ENCODE measurements at places on chromosomes 4 and X. TPM values are rescaled to one million over a fixed set of nuclear protein-coding genes. Genes with fewer than 3 reads are reported as not detected.

DNA sequence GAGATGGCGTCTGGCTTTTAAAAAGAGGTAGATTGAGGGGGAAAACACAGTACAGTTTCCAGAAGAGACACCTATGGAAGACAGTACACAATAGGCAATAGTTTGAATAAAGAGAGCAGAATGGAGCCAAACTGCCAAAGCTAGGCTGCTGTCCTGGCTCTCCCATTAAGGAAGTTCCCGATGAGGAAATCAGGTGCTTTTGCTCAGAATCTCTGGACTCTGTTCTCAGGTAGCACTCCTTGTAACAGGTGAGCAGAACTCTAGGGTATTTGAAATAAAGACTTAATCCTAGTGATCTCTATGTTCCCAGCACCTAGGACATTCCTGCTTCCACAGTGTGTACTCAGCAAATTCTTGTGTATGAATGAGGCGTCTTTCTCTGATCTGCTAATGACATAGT lies 1.6 kb downstream of the EGF start:
- H3K4me3 ChIP-seq = no peak overlapping the region
- no peaks in the 10 kb centered on the region for H3K36me3 ChIP-seq
- DNase-seq = no peak
- no peaks in the 10 kb centered on the region for H3K27me3 ChIP-seq
- peaks cover 13% of the 10 kb centered on the region for H3K4me1 ChIP-seq
- no peak overlapping the region for H3K27ac ChIP-seq

- no peaks in the 10 kb centered on the region for H3K27me3 ChIP-seq
- no peak for DNase-seq
- H3K4me3 ChIP-seq = no peak overlapping the region
- H3K27ac ChIP-seq = no peak overlapping the region
- H3K4me1 ChIP-seq = no peaks in the 10 kb centered on the region
These were observed 1015.7 kb downstream of the DMD start for GRCh38 chrX:32195611-32196010.

GRCh38 chr4:180558427-180558826 lies 1684.8 kb upstream of the TENM3 start:
- no peaks in the 10 kb centered on the region for H3K4me1 ChIP-seq
- no peaks in the 10 kb centered on the region for H3K36me3 ChIP-seq
- no peaks in the 10 kb centered on the region for H3K27me3 ChIP-seq
- DNase-seq = no peak
- H3K27ac ChIP-seq = no peak overlapping the region

LARP7 gene
- total RNA-seq = 37.0 TPM

SRPX gene
- total RNA-seq = 2.8 TPM

DNA sequence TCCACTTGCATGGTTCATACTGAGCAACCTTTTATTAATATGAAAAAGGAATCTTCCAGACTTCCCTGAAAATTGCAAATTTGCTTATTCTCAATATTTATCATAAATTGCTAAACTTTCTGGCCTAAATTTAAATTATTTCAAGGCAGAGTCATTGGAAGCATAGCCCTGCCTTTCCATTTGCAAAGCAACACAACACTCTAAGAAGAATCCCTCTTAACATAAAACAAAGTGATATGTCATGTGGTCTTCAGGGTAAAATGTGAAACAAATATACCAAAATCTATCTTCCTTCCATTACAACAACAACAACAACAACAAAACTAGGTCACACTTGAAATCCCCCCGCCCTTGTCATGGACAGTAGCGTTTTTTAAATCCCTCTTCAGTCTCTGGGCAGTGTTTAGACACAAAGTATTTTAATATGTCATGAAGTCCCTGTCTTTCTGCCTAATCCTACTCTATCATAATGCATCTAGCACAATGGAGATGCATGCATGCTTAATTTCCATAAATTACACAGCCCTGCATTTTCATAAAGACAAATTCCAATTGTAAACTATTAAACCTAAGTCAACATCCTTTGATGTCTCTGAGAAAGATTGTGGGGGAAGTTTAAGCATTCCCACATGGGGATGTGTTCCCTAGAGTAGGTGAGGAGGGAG lies 668.9 kb upstream of the LCORL start:
- no peaks in the 10 kb centered on the region for H3K36me3 ChIP-seq
- 0 out of 2 replicates have a peak overlapping the region, but pooled peaks have one; percentile 20 for H3K4me3 ChIP-seq
- H3K4me1 ChIP-seq = peaks cover 8% of the 10 kb centered on the region

ADH1A gene
- not detected for total RNA-seq

DNA sequence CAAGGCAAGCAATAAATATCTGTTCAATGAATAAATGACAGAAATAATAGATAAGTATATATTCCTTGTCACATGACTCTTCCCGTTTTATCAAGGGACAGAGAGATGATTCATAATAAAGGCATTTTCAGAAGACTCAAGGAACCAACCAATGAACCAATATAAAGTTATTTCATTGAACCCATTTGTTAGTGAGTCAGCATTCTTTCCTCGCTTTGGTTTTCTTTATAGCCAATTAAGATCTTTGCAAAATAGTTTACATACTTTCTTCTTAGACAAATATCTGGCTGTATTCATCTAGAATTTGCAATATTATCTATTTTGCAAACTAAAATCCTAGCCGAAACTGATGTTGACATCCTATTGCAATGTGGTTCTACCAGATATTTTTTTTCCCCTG lies 269.4 kb downstream of the IL15 start:
- no peak for DNase-seq
- H3K27me3 ChIP-seq = no peaks in the 10 kb centered on the region
- H3K27ac ChIP-seq = no peak overlapping the region
- H3K36me3 ChIP-seq = no peaks in the 10 kb centered on the region
- H3K4me1 ChIP-seq = no peaks in the 10 kb centered on the region

DNA sequence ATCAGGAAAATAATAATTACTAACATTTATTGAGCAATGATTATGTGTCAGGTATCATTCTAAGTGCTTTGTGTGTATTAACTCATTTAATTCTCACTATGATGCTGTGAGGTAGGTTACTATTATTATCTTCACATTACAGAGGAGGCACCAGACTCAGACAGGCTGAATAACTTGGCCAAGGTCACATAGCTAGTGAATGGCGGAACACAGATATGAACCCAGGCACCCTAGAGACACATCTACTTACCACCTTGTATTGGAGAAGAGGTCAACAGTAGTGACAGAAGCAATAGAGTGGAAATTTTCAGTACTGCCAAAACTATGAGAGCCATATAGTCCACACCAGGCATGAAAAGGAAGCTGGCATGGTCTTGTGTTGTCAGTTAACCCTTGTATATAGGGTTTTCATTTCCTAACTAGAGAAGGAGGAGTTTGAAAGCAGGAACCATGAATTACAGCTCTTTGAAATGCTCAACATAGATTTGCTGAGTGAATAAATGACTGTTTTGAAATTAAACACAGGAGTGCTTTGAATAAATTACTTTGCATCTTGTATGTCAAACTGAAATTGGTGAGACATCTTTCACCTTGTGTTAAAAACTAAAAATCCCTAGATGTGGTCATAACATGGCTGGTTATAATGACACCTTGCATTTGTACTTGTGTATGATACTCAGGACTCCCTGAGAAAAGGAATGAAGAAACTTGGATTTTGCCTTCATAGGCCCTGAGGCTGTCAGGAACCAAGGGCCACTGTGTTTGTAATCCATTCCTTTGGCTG lies 71.8 kb downstream of the RTL9 start:
- no peaks in the 10 kb centered on the region for H3K27me3 ChIP-seq
- H3K27ac ChIP-seq = no peak overlapping the region
- H3K36me3 ChIP-seq = no peaks in the 10 kb centered on the region

DNA sequence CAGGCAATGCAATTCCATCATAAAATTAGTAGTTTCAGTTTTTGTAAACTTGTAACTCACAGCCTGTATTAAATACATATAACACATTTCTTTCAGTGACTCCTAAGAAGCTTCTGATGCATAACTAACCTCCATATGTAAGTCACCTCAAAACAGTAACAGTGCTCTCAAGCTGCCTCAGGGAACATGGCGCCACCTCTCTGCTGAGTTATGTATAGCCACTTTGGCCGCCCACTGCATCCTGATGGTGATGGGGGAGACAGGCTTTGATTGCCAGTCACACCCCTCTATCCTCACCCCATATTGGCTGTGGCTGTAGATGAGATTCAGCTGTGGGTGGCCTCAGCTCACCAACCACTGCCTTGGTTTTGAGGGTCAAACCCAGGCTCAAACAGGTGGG lies 54.3 kb downstream of the LRBA start:
- DNase-seq = peak; percentile 69
- H3K4me1 ChIP-seq = no peaks in the 10 kb centered on the region
- H3K27ac ChIP-seq = no peak overlapping the region
- no peaks in the 10 kb centered on the region for H3K27me3 ChIP-seq
- H3K36me3 ChIP-seq = peaks cover 45% of the 10 kb centered on the region
- no peak overlapping the region for H3K4me3 ChIP-seq

ATP6AP1 gene
- 45.6 TPM for total RNA-seq

DNA sequence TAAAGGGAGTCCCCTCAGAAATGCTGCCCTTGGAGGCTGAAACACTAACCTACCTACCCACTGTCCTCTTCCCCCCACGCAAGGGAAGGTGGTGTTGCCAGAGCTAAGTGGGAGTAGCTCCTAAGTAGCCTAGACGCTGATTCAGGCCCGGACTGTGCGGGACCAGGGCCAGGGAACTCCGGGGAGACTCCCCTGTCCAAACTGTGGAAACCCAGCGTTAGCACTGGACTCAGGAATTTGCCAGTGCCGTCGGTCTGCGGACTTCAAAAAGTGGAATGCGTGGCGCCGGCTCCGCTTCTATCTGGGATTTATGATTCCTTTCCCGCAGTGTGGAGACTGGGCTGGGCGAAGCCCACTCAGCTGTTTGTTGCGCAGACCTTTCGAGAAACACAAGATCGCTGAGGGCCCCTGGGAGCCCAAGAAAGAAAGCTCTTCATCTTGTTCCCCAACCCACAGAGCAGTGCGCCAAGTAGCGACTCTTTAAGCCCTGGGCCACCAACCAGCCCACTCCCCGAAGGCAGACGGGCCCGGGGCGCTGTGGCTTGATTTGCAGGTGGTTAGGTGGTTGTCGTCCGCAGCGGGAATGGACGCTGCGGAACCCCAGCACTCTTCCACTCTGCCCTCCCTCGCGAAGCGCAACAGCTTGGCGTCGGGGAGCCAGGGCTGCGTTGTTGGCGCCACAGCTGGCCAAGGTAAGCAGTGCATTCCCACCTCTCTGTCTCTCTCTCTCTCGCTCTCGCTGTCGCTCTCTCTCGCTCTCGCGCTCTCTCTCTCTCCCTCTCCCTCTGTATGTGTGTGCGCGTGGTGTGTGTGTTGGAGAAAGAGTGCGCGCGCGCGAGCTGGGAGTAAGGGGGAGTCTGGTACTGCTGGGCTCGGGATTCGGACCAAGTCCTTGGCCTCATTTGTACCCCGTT lies 2.0 kb downstream of the TMEM255A start:
- H3K27ac ChIP-seq = no peak overlapping the region
- no peaks in the 10 kb centered on the region for H3K4me1 ChIP-seq
- peaks cover 37% of the 10 kb centered on the region for H3K27me3 ChIP-seq
- H3K36me3 ChIP-seq = no peaks in the 10 kb centered on the region
- peak overlapping the region; percentile 62 for H3K4me3 ChIP-seq
- DNase-seq = peak; percentile 81

DNA sequence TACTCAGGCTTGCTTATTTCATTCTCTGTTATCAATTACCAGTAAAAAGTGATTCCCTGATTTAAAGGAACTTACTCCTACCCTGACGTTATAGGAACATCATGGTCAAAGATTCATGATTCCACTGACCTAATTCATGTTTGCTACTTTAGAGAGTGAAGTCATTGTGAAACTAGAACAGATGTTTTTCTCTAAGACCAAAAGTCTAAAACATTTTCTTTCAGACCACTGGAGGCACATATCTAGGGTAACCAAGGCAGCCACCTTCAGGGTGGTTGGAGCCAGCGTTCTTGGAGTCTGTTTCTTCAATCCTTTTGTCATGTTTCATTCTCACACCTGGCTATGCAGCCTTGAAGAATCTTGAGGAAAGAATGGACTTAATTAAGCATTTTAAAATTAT lies 77.8 kb downstream of the GALNTL6 start:
- no peaks in the 10 kb centered on the region for H3K36me3 ChIP-seq
- no peak for DNase-seq
- H3K4me1 ChIP-seq = no peaks in the 10 kb centered on the region
- no peaks in the 10 kb centered on the region for H3K27me3 ChIP-seq

RAB28 gene
- 19.8 TPM for total RNA-seq

DNA sequence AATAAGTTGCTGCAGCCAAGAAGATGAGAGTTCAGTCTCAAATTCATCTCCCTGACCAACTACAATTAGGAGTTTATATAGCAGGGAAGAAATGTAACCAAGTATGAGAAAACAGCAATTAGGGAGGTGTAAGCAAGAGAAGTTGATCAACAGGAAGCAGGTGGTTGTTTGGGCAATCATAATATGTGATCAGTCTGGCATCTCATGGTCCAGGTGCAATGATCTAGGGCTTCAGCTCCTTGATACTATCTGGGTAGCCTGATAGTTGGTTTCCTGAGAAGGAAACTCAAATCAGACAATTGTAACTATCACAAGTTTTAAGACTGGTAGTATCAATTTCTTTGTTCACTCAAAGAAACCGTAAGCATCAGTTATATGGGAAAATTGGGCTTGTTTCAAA lies 1574.3 kb upstream of the PABPC4L start:
- no peaks in the 10 kb centered on the region for H3K36me3 ChIP-seq
- H3K27ac ChIP-seq = no peak overlapping the region
- H3K27me3 ChIP-seq = no peaks in the 10 kb centered on the region
- no peak overlapping the region for H3K4me3 ChIP-seq
- no peak for DNase-seq

ANOS1 gene
- total RNA-seq = 54.9 TPM
